ENCODE measurements at places on chromosomes 1 and 21. TPM values are rescaled to one million over a fixed set of nuclear protein-coding genes. Genes with fewer than 3 reads are reported as not detected.

Gene NVL
- 12.7 TPM for polyA plus RNA-seq

Gene THEM5
- polyA plus RNA-seq, result not detected

Gene AMY2B
- polyA plus RNA-seq, result 1.4 TPM

GRCh38 chr1:182725259-182726255 lies 41.2 kb upstream of the RGS8 start:
- DNase-seq, result no peak

- DNase-seq, result no peak
Measured at GRCh38 chr1:66365635-66366034, 168.3 kb upstream of the SGIP1 start.

DNA sequence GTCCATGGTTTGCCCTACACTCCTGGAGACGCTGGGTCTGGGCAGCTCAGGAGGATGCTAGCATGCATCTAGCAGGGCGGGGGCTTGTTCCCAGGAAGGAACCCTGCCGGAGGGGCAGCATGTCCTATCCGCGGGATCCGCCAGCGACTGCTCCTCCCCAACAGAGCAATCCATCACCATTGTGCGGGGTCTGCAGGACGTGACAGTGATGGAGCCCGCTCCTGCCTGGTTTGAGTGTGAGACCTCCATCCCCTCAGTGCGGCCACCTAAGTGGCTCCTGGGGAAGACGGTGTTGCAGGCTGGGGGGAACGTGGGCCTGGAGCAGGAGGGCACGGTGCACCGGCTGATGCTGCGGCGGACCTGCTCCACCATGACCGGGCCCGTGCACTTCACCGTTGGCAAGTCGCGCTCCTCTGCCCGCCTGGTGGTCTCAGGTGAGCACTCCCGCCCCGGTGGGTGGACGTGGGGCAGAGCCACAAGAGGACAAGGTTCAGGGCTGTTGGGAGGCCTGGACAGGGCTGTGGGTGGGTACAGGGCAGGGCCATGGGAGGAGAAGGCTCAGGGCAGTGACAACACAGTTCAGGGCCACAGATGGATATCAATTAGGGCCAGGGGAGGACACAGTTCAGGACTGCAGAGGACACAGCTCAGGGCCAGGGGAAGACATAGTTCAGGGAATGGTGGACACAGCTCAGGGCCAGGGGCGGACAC lies 71.3 kb downstream of the OBSCN start:
- no peak for DNase-seq

- DNase-seq, result peak; percentile 89
Measured at GRCh38 chr1:37673920-37674319, 18.4 kb upstream of the CDCA8 start.

DNA sequence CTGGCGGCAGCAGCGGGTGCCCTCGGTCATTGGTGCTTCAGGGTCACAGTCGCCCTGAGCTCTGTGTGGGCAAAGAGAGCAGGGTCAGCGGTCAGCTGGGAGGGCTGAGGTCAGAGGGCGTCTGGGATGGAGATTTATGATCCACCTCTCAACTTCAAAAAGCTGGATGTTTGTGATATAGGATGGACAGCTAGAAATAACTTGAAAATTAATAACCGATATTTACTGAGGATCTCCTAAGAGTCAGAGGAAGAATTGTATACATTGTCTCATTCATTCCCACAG lies 2.0 kb downstream of the LEFTY1 start:
- DNase-seq, result no peak

- DNase-seq, result no peak
Measured at GRCh38 chr1:107184888-107185287, 44.0 kb downstream of the NTNG1 start.

DNA sequence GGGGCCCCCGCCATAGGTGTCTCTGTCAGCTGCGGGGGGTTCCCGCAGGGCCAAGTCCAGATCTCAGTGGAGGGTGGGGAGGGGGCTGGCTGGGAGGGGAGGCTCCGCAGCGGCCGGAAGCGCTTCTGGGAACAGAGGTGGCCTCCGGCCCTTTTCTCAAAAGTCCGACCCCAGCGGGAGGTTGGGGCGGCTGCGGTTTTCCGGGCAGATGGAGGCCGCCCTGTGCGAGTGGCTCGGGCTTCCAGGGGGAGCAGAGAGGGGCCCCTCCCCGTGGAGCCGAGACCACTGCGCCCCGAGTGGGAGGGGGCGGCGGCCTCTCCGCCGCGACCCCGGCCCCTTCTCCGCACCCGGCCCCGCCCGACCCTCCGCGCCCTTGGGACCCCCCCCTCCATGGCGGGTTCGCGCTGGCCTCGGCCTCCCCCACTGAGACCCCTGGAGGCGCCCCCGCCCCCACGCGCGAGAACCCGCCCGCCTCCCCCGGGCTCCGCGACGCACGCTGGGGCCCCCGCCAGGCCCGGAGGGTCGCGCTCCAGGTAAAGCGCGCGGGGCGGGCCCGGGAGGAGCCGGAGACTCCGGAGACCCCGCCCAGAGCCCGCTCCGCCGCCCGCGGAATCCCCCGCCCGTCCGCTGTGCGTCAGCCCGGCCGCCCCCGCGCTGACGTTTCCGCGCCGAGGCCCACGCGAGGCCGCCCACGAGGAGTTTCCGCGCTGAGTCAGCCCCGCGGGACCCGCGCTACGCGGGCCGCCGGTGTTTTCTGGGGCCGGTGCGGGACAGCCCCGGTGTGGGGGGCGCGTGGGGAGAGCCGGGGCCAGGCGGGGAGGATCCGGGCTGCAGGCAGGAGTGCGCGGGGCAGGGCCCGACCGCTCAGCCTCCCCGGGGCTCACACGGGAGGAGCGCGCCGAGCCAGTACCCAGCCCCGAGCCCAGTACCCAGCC lies 5.2 kb downstream of the TNFRSF18 start:
- DNase-seq, result peak; percentile 87

GRCh38 chr1:26170472-26170821 lies 739 bp downstream of the ZNF593 start:
- DNase-seq, result no peak

GRCh38 chr1:197076585-197076984 lies 9.5 kb upstream of the F13B start:
- DNase-seq, result no peak

DNA sequence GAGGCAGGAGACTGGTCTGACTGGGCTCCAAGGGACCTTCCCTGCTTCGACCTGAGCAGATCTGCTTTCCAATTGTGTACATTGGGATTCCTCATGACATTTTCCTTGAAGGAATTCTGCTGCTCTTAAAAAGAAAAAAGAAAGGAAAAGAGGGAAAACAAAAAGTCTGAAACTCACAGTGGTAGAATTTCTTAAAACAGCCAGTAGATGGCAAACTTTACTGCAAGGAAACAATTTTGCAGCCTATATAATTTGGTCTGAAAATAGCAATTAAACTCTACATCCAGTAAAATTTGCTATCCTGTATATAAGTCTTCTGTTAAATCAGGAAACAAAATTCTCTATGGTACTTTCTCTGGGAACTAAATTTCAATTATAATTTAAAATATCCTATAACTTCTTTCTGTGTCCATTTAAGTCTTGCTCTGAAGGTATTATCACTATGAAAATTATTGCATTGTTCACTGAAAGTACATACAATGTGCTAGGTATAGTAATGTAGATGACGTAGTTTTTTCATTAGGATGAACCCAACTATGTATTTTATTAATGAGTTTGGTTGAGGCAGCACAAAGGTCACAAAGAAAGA lies 59.8 kb downstream of the CRB1 start:
- no peak for DNase-seq

- DNase-seq, result no peak
Measured at GRCh38 chr1:3034728-3035562, 13.7 kb downstream of the ACTRT2 start.

Measured in CD4-positive, CD25-positive, alpha-beta regulatory T cell (primary cell).